ENCODE measurements at places on chromosomes 2 and 18.

GRCh38 chr2:137942037-137942832 lies 22.0 kb upstream of the HNMT start:
- no peak for DNase-seq

GRCh38 chr18:7987284-7987976 lies 420.3 kb downstream of the PTPRM start:
- no peak for DNase-seq

GRCh38 chr18:42614619-42615293 lies 500.7 kb downstream of the RIT2 start:
- DNase-seq: no peak

DNA sequence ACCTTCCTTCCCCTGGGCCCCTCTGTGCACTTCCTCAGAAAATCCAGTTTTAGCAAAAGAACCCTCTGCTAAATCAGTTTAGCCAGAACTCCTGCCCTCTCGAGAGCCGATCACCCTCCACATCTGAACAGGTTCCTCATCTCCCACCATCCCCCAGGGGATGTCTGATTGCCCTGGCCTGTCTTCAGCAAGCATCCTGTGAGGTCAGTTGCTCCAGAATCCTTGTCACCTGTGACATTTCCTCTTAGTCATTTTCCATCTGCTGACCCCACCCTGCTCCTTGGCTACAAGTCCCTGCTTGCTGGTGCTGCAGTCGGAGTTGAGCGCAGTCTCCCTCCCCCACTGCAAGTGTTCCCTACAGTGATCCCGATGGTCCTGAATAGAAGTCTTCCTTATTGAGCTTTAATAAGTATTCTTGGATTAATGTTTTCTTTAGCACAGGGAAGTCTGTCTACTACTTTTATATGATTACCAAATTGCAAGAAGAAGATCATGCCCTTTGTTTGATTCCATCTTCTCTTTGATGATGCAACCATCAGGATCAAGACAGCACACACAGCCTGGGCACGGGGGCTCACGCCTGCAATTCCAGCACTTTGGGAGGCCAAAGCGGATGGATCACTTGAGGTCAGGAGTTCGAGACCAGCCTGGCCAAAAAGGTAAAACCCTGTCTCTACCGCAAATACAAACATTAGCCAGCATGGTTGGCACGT lies 30.9 kb upstream of the UBE2F start:
- DNase-seq: no peak

DNA sequence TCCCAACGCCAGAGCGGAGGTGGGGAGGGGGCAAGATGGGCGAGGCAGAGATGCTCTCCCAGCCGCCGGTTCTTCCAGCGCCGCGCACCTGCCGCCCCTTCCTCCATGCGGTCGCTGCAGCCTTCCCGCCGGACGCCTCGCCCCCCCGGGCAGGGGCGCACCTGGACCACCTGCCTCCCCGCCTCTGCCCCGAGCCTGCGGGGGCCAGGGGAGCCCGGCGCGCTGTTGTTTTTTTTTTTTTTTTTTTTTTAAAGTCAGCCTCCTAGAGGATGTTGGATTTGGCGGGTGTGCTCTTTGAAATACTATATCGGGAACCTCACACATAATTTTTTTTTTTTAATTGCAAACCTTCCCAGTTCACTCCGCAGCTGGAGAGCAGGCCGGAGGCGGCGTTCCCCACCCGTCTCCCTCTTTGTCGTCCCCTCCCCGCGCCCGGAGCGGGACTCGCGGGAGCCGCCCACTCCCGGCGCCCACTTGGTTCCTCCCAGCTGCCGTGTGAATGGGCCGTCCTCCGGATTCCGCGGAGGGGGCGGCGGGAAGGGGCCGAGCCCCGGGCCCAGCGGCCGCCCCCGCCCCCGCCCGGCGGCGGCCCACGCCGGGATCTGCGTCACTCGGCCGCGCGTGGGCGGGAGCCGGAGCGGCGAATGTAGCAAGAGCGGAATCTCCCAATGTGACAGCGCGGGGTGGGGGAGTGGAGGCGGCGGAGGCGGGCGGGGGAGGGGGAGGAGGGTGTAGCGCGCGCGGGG lies 421 bp upstream of the NAB1 start:
- peak; percentile 78 for DNase-seq

GRCh38 chr18:23864624-23865023 lies 149.9 kb upstream of the TTC39C start:
- DNase-seq: no peak

- DNase-seq: no peak
Measured at GRCh38 chr18:13471971-13472628, 253.5 kb downstream of the LDLRAD4 start.

- DNase-seq: no peak
Measured at GRCh38 chr18:73482901-73483300, 615.1 kb upstream of the NETO1 start.

Measured in stimulated activated naive B cell treated with anti-CD40 and anti-IgM and Interleukin-4, amounts not matched to agents 10 μg/mL and 1 μg/mL and 100 μg/mL, for 72 hours (primary cell).